ENCODE measurements at places on chromosomes 3 and 15.

DNA sequence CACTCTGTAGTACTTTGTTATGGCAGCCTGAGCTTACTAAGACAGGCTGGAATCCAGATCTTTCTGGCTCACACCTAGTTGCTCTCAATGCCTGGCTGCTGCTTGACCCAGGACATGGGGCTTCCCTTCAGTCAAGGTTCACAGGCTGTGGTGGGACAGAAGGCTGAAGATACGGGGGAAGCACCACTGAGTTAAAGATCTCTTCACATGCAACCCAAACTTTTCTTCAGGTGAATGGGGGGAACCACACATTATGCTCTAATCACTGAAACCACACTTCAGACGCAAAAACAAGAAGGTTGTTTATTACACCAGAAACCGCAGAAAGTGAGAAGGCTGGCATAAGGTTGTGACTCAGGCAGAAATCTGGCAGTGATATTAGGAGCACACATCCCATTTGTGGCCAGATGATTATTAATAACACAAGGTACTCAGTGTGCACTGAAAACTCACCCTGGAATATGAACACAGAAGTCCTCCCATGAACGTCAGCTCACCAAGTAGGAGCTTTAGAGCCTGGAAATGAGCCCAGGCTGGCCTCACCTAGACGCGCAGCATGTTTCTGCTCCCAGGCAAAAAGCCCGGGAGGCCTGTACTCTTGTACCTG, 230.5 kb upstream of the CHRNA7 start:
- no peak for DNase-seq

- no peak for DNase-seq
These were observed 95.2 kb upstream of the UBE2E1 start for GRCh38 chr3:23710555-23710954.

DNA sequence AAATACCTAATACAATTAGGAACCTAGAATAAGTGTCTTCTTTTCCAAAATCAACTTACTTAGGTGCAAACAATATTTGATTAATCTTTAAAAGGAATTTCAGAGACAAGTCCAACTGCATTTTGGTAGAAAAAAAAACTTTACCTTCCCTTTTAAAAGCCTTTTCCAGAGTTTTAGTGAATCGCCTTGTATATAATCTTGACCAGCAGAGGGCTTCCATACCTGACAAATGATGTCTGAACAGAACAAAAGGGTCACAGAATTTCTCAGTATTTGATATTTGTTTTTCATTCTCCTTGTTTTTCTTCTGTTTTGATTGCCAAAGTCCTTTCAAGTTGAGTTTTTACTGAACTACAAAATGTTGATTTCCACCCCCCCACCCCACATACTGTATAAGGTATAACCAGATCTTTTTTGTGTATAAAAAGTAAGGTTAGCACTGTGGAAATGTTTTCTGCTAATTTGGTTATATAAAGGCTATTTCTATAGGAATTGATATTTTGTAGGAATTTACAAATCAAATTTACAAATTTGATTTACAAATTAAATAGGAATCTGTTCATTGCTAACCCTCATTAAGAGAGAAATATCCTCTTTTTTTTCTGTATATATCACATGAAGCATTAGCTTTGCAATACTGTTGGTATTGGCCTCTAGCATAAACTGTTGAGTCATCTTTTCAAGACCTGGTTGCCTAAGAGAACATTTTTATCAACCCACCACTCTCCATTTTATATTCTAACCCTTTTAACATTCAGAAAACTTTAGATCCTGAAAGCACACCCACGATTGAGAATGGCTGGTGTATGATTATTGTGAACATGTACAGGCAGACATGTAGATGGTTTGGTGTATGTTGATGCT, 464.1 kb upstream of the RARB start:
- no peak for DNase-seq

DNA sequence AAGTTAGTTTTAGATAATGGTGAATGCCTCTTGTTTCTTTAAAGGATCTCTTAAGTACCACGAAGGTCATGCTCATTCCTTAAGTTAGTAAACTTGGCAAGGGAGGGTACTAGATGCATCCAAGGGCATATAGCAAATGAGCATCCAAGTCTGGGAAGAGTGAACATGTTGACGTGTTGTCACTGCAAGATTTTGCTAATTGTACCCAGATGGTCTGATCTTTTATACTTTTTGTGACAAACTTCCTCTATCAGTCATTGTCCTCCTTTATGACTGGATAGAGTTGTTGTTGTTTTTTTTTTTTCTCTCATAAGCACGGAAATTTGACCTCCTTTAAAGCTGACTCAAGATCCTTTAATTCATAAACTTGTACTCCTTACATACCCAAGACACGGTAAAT, 121.3 kb downstream of the CHST2 start:
- DNase-seq, result no peak

- no peak for DNase-seq
These were observed 210.7 kb upstream of the KCNH8 start for GRCh38 chr3:18937574-18937973.

- no peak for DNase-seq
These were observed 14.4 kb downstream of the AGTR1 start for GRCh38 chr3:148711981-148712666.

DNA sequence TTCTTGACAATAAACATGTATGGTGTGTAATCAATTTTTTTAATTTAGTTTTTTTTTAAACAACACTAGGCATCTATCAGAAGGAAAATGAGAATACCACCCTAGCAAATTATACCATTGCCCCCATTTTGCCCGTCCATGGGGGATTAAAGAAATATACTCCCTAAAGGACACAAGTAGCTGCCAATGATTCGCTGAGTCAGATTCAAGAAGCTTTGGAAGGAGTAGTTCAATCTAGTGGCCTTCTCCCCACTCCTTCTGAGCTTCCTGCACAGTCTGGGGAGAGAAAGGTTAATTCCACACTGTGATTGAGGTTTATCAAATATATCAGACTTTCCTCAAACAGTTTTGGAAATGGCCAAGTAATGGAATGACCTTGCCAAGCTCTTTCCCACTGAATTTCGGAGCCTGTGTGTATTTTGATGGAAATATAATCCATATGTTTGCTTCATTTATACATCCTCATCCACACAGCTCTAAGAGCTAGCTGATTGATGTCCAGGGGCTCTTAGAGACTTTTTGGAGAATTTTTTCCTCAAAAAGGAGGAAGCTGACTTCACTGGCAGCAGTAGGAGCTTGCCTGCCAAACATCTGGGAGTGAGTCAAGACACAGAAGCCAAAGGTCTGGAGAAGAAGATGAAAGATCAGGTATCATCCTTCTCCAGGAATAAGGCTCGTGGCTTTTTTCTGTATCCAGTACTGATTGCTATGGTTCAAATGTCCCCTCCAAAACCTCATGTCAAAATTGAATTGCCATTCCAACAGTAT, 478.5 kb upstream of the PROK2 start:
- DNase-seq, result no peak

DNA sequence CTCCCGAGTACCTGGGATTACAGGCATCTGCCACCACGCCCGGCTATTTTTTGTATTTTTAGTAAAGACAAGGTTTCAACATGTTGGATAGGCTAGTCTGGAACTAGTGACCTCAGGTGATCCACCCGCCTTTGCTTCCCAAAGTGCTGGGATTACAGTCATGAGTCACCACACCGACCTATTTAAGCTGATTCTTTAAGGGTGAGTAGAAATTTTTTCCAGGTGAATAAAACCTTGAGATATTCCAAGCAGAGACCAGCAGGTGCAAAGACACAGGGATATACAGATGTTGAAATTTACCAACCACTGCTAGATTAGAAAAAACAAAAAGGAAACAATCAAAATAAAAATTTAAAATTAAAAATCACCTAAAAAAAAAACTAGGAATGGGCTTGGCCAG, 74.4 kb upstream of the CHRNB4 start:
- DNase-seq, result no peak

DNA sequence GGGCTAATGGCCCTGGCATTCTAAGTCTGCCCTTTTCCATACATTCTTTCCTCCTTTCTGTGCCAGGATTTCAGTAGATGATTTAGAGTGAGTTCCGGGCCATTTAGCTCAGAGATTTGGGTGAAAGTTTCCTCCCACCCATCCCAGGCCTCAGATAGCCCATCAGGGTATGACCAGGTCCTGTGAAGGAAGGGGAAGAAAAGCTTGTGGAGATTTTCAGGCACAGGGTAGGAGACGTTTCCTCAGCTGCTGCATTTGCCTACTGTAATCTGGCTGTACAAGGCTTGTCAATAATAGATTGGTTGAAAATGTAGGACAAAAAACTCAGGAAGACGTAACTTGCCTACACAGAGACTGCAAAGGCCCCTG, 63.2 kb upstream of the BCL6 start:
- DNase-seq, result no peak

- no peak for DNase-seq
These were observed 11.7 kb downstream of the ATP6V1A start for GRCh38 chr3:113758389-113759024.

DNA sequence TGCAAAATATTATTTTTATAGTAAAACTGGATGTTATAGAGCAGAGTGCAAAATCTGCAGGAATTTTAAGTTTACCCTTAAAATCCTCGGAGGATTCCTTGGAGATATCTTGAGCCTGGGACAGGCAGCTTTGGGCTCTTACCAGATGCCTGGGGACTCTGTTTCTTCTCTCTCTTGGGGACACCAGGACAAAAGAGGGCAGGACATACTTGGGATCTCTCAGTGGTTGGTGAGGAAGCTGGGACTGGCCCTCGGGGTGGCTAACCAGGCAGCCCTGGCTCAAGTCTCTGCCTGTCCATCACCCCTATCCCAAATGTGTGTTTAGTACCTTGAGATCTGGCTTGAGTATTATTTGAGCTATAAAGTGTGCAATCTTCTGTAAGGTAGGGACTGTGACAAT, 38.6 kb downstream of the TKT start:
- DNase-seq, result no peak

GRCh38 chr3:32374788-32375595, 16.7 kb upstream of the CMTM7 start:
- DNase-seq, result peak; percentile 33

DNA sequence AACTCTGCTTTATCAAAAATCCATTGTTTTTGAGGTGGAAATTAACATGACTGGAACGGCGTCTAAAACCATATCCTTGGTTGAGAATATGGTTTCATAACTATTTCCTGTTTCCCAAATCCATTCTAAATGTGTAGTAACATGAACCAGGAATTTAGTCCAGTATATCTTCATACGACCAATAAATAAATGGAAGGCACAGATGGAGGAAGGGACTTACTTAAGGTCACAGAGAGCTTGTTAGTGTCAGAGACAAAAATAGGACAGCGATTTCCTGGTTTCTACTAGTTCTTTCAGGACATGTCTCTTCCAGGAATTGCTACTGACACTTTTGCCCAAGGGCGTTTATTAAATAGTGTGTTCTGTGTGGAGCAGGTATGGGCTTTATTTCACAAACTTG, 41.2 kb downstream of the HES1 start:
- no peak for DNase-seq

DNA sequence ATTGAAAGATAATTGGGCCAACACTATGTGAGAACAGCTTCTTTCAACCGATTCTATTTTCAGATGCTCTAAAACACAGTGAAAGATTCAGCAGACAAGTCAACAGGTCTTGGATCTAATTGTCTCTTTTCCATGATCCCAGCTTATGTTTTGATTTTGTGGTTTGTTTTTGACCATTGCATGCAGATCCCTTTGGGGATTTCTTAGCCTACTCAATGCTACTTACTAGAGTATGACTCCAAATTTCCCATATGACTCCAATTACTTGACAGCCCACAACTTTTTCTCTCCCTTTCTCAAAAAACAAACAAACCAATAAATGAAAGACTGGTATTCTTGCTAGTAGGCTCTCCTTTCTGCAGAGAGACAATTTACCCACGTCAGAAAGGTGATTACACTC, 67.1 kb downstream of the KCNH8 start:
- no peak for DNase-seq

DNA sequence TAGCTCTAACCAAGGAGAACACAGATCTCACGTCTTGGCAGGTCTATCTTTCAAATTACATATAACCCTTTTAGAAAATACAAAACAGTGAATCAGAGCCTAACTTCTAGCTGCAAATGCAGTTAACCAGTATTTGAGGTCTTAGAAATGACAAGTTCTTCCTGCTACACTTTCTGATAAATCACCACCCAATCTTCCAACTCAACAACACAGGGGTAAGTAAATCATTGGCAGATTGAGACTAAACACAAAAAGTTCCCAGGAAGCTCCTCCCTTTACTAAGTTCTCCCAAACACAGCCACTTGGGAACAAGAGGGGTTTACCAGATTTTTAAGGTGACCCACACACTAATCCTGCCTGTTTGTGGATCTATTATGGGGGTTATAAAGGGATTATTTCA, at the start of gene A4GNT:
A4GNT (minus strand) TSS at position 152 of the 400 bp plus-strand sequence. CDS start 1,134 bp downstream, outside the sequence.
- DNase-seq, result no peak

GRCh38 chr3:120047686-120048085, 46.6 kb downstream of the GSK3B start:
- no peak for DNase-seq

DNA sequence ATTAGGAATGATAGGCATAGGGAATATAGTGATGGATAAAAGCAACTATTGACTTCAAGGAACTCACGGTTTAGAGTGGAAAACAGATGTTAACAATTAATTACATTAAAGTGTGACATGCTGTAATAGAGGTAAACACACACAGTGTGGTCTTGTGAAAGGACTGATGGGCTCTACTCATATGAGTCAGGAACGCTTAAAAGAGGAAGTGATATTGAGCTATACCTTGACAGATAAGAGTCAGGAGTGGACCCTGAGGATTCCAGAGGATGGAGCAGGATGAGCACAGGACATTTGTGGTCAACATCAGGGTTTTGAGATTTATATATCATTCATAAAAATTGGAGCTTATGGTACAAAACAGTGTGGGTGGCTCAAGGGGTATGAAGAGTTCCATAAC, 11.0 kb downstream of the EXOG start:
- DNase-seq, result no peak
